ENCODE measurements at places on chromosomes 4 and X.
A peak's percentile ranks its signal among the peaks of the same experiment; 100 is the strongest.

DNA sequence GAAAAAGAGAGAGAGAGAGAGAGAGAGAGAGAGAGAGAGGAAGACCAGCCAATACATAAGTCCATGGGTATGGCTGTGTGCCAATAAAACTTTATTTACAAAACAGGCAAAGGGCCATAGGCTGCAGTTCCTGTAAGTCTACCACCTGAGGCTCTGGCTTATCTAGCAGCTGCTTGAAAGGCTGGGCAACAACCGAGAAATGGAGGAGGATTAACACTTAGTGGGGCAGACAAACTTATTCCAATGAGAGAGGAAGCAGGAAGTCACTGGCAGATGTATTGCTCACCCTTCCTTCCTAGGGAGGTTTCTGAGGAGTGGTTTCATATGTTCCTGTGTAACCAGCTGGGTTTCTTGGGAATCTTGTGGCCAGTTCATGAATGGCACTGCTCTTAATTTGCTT, 4.7 kb upstream of the GPR143 start:
- no peak for DNase-seq
- H3K27ac ChIP-seq = no peak overlapping the region
- H3K4me3 ChIP-seq = no peak overlapping the region
- peaks cover 9% of the 10 kb centered on the region for H3K27me3 ChIP-seq
- no peaks in the 10 kb centered on the region for H3K4me1 ChIP-seq

- H3K4me1 ChIP-seq = no peaks in the 10 kb centered on the region
- H3K36me3 ChIP-seq = no peaks in the 10 kb centered on the region
- H3K27me3 ChIP-seq = peaks cover 12% of the 10 kb centered on the region
- no peak overlapping the region for H3K27ac ChIP-seq
- no peak for DNase-seq
- H3K4me3 ChIP-seq = no peak overlapping the region
These were observed 198.8 kb downstream of the CBR4 start for GRCh38 chr4:168811207-168811606.

DNA sequence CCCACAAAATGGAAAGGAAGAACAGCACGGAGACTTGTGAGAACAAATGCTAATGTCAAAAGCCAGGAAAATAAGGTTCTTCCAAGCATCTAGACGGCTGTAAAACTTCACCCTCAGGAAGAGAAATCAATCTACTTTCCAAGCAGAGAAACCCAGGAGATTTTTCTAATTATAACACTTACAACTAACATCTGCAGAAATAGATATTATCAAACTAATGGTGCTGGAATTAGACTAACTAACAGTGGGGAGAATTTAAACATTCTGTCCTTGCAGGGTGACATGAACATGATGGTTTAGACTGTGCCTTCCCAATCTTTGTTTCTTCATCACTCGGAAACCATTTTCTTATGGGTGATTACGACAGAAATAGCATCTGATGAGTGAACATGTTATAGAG, 40.3 kb downstream of the SOD3 start:
- H3K36me3 ChIP-seq = no peaks in the 10 kb centered on the region
- H3K27ac ChIP-seq = no peak overlapping the region

GRCh38 chr4:105472871-105473323, 965 bp downstream of the PPA2 start:
- no peaks in the 10 kb centered on the region for H3K36me3 ChIP-seq
- no peaks in the 10 kb centered on the region for H3K27me3 ChIP-seq
- H3K4me3 ChIP-seq = peak overlapping the region; percentile 97
- H3K4me1 ChIP-seq = peaks cover 15% of the 10 kb centered on the region
- no peak for DNase-seq
- peak overlapping the region; percentile 97 for H3K27ac ChIP-seq

GRCh38 chrX:8235026-8235425, 64.0 kb upstream of the VCX2 start:
- DNase-seq = no peak
- H3K4me3 ChIP-seq = no peak overlapping the region
- H3K4me1 ChIP-seq = no peaks in the 10 kb centered on the region
- no peaks in the 10 kb centered on the region for H3K36me3 ChIP-seq
- H3K27ac ChIP-seq = no peak overlapping the region

DNA sequence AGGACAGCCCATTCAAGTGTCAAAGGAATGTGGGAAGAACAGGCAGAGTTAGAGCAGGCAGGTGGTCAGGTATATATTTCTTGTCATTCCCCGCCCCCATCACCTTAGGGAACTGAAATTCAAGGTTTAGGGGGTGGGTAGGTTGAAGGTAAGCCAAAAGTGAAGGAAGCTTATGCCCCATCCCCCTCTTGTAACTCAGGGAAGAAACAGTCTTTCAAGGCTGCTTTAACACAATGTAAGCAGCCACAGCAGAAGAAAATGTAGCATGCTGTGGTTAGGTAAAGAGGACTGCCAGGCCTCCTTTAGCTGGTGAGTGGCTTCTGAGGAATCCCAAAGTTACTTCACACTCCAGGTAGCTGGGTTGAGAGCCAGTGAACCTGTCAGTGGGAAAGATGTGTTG, 122.3 kb downstream of the RS1 start:
- peaks cover 6% of the 10 kb centered on the region for H3K4me1 ChIP-seq
- no peak overlapping the region for H3K27ac ChIP-seq
- H3K27me3 ChIP-seq = no peaks in the 10 kb centered on the region
- no peak overlapping the region for H3K4me3 ChIP-seq
- H3K36me3 ChIP-seq = peaks cover 2% of the 10 kb centered on the region

GRCh38 chrX:30592831-30593230, 15.3 kb upstream of the TASL start:
- H3K36me3 ChIP-seq = no peaks in the 10 kb centered on the region
- peak overlapping the region; percentile 29 for H3K4me3 ChIP-seq
- peaks cover 23% of the 10 kb centered on the region for H3K4me1 ChIP-seq
- no peak for DNase-seq

DNA sequence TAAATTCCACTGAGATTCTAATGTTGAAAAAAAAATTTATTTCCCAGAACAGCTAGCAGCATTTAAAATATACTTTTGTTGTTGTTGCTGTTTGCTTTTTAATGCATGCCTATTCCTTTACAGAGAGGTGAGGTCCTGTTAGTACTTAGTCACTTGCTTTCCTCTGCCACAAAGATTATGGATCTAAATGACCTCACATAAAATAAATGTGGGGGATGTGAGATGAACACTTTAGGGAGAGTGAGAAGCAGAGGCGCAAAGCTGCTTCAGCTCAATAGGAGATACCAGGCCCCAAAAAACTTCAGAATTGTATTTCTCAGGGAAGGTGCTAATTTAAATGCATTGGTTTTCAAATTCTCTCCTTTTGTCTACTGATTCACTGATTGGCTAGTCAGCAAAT, 4.0 kb downstream of the LDB2 start:
- H3K27me3 ChIP-seq = peaks cover 1% of the 10 kb centered on the region
- DNase-seq = no peak
- peaks cover 2% of the 10 kb centered on the region for H3K4me1 ChIP-seq
- H3K27ac ChIP-seq = no peak overlapping the region
- H3K36me3 ChIP-seq = no peaks in the 10 kb centered on the region
- H3K4me3 ChIP-seq = no peak overlapping the region

DNA sequence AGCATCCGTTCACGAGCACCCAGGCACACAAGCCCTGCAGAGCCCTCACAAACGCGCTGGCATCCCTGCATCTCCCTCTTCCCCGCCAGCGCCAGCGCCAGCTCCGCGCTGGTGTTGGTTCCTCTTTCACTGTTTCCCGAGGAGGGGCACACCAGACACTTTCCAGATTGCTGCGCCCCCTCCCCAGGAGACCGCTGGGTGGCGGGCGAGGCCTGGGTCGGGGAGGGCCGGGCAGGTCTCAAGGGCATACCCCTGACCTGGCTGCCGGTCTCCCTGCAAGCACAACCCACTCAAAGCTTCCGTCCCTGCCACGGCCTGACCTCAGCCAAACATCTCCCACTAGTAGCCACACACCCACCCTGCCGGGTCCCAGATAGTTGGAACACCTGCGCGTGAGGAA, 2.2 kb upstream of the NKX1-1 start:
- H3K27me3 ChIP-seq = peaks cover 24% of the 10 kb centered on the region
- H3K4me1 ChIP-seq = no peaks in the 10 kb centered on the region
- no peak for DNase-seq
- H3K36me3 ChIP-seq = no peaks in the 10 kb centered on the region

- DNase-seq = no peak
- peaks cover 19% of the 10 kb centered on the region for H3K36me3 ChIP-seq
- no peaks in the 10 kb centered on the region for H3K27me3 ChIP-seq
- H3K27ac ChIP-seq = no peak overlapping the region
These were observed 238.5 kb downstream of the RASL11B start for GRCh38 chr4:53100501-53101190.

GRCh38 chr4:88446124-88446523, 10.8 kb upstream of the HERC5 start:
- no peak overlapping the region for H3K4me3 ChIP-seq
- H3K27me3 ChIP-seq = no peaks in the 10 kb centered on the region
- peaks cover under 1% of the 10 kb centered on the region for H3K4me1 ChIP-seq

DNA sequence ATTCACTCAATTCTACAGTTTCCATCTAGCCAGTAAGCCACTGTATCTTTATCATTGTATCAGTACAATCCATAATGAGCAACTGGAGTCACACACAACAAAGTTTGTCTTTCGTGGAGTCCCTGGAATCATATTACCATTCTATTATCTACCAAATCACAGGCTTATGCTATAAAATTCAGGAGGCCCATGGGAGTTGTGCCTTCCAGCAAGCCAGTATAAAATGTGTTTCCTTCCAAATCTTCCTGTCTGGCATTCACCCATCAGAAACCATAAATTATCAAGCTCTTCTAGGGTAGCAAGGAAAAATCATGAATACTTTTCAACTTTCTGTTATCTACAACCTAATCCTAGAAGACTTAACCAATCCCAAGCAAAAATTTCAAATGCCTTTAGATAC, 1383.3 kb upstream of the PCDH7 start:
- no peak overlapping the region for H3K4me3 ChIP-seq
- H3K27me3 ChIP-seq = no peaks in the 10 kb centered on the region
- H3K27ac ChIP-seq = no peak overlapping the region
- DNase-seq = no peak

DNA sequence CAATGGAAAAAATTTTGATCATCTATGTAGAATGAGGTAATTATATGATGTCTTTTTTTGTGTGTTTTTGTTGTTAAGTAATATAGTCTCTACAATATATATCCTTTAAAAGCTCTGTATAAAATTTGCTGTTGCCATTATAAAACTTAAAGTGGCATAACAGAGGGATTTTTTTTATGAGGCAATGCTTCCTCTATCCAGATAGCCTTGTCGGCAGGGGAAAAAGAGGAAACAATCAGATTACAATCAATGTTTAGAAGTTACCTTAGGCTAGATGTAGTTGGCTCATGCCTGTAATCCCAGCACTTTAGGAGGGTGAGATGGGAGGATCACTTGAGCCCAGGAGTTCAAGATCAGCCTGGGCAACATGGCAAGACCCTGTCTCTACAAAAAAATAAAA, 86.8 kb downstream of the DIAPH2 start:
- H3K4me1 ChIP-seq = peaks cover 4% of the 10 kb centered on the region
- H3K36me3 ChIP-seq = peaks cover 2% of the 10 kb centered on the region
- DNase-seq = no peak
- no peak overlapping the region for H3K27ac ChIP-seq
- no peak overlapping the region for H3K4me3 ChIP-seq

DNA sequence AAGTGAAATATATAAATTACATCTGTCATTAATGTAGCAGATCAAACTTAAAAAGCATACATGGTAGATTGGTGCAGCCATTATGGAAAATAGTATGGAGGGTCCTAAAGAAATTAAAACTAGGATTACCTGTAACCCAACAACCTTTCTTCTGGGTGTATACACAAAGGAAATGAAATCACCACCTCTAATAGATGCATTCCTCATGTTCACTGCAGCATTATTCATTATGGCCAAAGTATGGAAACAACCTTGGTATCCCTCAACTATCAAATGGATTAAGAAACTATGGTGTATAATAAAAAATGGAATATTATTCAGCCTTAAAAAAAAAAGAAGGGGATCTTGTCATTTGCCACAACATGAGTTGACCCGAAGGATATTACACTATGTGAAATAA, 13.7 kb downstream of the WDFY3 start:
- H3K4me3 ChIP-seq = no peak overlapping the region
- no peak overlapping the region for H3K27ac ChIP-seq
- H3K27me3 ChIP-seq = peaks cover 5% of the 10 kb centered on the region
- H3K4me1 ChIP-seq = no peaks in the 10 kb centered on the region
- H3K36me3 ChIP-seq = no peaks in the 10 kb centered on the region
- no peak for DNase-seq

- no peak overlapping the region for H3K27ac ChIP-seq
- no peaks in the 10 kb centered on the region for H3K27me3 ChIP-seq
- H3K4me3 ChIP-seq = no peak overlapping the region
These were observed 195.4 kb downstream of the NWD2 start for GRCh38 chr4:37439809-37440474.

- no peak overlapping the region for H3K27ac ChIP-seq
- H3K27me3 ChIP-seq = no peaks in the 10 kb centered on the region
- no peaks in the 10 kb centered on the region for H3K4me1 ChIP-seq
- no peak overlapping the region for H3K4me3 ChIP-seq
These were observed 59.8 kb downstream of the PACRGL start for GRCh38 chr4:20760053-20760452.

DNA sequence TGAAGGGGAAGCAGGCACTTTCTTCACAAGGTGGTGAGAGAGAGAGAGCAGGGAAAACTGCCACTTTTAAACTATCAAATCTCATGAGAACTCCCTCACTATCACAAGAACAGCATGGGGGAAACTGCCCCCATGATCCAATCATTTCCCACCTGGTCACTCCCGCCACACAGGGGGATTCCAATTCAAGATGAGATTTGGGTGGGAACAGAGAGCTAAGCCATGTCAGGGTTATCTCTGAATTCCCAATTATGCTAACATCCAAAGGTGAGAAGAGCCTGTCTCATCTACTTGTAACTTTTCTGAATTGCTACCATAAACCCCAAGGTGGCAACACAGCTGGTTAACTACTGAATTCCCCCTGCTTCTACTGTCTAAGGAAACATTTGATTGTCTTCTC, 758.5 kb downstream of the ADGRL3 start:
- no peaks in the 10 kb centered on the region for H3K4me1 ChIP-seq
- no peaks in the 10 kb centered on the region for H3K27me3 ChIP-seq
- H3K27ac ChIP-seq = no peak overlapping the region
- H3K36me3 ChIP-seq = no peaks in the 10 kb centered on the region
- no peak for DNase-seq

DNA sequence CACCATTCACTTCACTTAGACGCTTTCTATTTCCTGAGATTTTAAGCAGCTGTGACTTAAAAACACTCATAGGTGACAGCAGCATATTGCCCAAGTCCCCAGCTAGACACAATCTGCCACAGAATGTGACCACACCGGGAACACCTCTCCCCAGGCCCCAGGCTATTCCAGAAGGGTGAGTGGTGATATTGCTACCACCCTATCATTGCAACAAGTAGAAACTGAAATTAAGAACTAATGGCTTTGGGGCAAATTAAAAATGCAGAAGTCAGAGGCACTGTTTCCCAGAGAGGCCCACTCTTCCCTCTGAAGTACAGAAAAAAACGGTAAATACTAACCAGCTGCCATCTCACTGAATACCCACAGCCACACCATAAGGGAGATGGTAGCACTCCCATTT, 35.0 kb downstream of the QDPR start:
- peaks cover 6% of the 10 kb centered on the region for H3K4me1 ChIP-seq
- peak overlapping the region; percentile 60 for H3K27ac ChIP-seq
- no peak overlapping the region for H3K4me3 ChIP-seq
- no peaks in the 10 kb centered on the region for H3K27me3 ChIP-seq
- no peak for DNase-seq

Measured in memory B cell (primary cell).